ENCODE measurements at places on chromosomes 13 and 19. TPM values are rescaled to one million over a fixed set of nuclear protein-coding genes. Genes with fewer than 3 reads are reported as not detected.
A peak's percentile ranks its signal among the peaks of the same experiment; 100 is the strongest.

- H3K36me3 ChIP-seq, result no peaks in the 10 kb centered on the region
- DNase-seq, result no peak
- no peak overlapping the region for H3K4me3 ChIP-seq
- peaks cover 81% of the 10 kb centered on the region for H3K4me1 ChIP-seq
These were observed 5.6 kb upstream of the KATNAL1 start for GRCh38 chr13:30312904-30313303.

DNA sequence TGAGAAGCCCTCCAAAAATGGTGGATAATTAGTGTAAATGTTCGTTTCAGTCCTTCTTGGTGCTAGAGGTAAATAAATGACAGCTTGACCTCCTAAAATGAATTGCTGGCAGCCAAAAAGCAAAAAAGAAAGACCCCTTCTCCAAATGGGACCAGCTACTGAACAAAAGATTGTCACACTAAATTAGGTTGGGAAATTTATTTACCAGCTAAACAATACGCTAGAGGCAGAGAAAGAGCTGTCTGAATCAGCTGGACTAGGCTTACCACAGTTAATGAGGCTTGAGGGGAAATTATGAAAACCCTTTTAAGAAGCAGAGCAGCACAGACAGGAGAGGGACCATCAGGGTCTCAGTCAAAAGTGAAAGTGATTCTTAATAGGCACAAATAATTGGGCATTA is 498.9 kb downstream of the SUCLA2 start:
- H3K36me3 ChIP-seq, result no peaks in the 10 kb centered on the region
- H3K4me1 ChIP-seq, result no peaks in the 10 kb centered on the region
- no peak overlapping the region for H3K4me3 ChIP-seq

DNA sequence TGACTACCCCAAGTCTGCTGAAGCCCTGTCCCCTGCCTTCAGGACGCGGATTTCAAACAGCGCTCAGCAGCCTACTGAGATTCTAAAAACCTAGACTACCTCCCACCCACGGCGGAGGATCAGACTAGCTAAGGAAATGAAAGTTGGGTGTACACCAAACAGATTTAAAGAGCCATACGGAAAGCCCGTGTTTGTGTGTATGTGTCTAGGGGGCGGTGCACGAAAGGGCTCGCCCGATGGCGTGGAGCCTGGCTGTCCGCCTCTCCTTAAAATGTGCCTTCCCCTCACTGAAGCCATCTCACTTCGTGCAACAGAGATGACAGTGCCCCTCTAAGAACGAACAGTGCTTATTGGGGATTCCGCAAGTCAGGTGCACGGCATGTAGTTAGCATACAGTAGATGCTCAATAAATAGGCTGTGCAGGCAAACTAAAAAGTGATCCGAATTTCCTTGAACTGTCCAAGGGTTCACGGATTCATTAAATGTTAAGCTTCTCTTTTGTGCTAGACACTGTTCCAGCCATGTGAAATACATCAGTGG is 639 bp downstream of the LENG1 start:
- H3K4me3 ChIP-seq, result peak overlapping the region; percentile 79
- peaks cover 44% of the 10 kb centered on the region for H3K36me3 ChIP-seq
- no peak for DNase-seq
- H3K27me3 ChIP-seq, result no peaks in the 10 kb centered on the region
- H3K4me1 ChIP-seq, result peaks cover 42% of the 10 kb centered on the region

DNA sequence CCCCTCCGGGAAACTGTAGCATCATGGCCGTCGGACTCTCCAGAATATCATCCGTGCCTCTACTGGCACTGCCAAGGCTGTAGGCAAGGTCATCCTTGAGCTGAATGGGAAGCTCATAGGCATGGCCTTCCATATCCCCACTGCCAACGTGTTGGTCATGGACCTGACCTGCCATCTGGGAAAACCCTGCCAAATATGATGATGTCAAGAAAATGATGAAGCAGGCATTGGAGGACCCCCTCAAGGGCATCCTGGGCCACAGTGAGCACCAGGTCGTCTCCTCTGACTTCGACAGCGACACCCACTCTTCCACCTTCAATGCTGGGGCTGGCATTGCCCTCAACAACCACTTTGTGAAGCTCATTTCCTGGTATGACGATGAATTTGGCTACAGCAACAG is 41.9 kb upstream of the CALM3 start:
- no peak overlapping the region for H3K27ac ChIP-seq
- no peaks in the 10 kb centered on the region for H3K36me3 ChIP-seq
- DNase-seq, result no peak

GRCh38 chr19:47863514-47863936 is 4.5 kb downstream of the TPRX2 start:
- no peaks in the 10 kb centered on the region for H3K36me3 ChIP-seq
- peak; percentile 82 for DNase-seq
- H3K4me3 ChIP-seq, result no peak overlapping the region
- peaks cover 26% of the 10 kb centered on the region for H3K27me3 ChIP-seq
- no peaks in the 10 kb centered on the region for H3K4me1 ChIP-seq
- no peak overlapping the region for H3K27ac ChIP-seq

GRCh38 chr13:64223016-64223415 is 2807.4 kb upstream of the PCDH20 start:
- no peak overlapping the region for H3K4me3 ChIP-seq
- no peaks in the 10 kb centered on the region for H3K27me3 ChIP-seq
- DNase-seq, result no peak
- H3K4me1 ChIP-seq, result no peaks in the 10 kb centered on the region
- no peak overlapping the region for H3K27ac ChIP-seq

GRCh38 chr19:1211494-1212234 is 6.1 kb downstream of the STK11 start:
- H3K4me3 ChIP-seq, result no peak overlapping the region
- peaks cover 19% of the 10 kb centered on the region for H3K36me3 ChIP-seq
- no peaks in the 10 kb centered on the region for H3K27me3 ChIP-seq
- peaks cover 100% of the 10 kb centered on the region for H3K4me1 ChIP-seq
- H3K27ac ChIP-seq, result no peak overlapping the region

DNA sequence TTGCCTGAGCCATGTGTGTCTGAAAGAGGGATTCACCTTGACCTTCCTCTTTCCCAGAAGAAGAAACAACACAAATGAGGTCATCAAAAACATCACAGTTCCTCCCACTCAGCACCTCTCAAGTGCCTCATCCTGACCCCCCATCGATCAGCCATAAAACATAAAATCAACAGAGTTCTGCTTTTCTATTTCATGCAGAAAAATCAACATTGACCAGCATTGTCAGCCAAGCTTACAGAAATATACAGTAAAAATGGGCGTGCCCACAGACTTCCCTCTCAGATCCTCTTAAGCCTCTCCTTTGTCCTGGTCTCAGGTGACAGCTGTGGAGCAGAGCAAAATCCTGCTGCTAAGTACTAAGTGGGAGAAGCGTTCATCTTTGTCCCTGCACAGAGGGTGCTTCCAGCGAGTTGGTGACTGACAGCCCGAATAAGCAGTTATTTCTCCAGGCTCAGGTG is 213.3 kb downstream of the OLFM4 start:
- peaks cover 69% of the 10 kb centered on the region for H3K27me3 ChIP-seq
- no peak overlapping the region for H3K4me3 ChIP-seq
- no peaks in the 10 kb centered on the region for H3K36me3 ChIP-seq
- DNase-seq, result no peak
- H3K27ac ChIP-seq, result no peak overlapping the region

DNA sequence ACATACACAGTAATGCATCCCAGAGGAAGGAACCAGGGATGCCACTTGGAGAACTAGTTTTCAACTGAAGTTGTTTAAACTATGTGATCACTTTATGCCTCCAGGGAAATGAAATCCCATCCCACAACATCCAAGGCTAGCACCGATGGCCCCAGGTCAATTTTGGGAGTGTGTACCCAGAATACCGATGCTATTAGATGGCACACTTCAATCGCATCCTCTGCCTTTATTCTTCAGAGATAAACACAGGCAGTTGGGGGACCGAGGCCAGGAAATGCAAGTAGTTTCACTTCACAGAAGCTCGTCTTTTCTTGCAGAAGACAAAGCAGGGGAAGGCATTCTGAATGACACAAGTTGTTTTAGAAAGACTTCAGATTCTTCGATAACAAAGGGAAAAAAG is 13.8 kb downstream of the STK24 start:
- H3K27ac ChIP-seq, result peak overlapping the region; percentile 37
- DNase-seq, result no peak
- H3K4me1 ChIP-seq, result peaks cover 97% of the 10 kb centered on the region
- H3K36me3 ChIP-seq, result no peaks in the 10 kb centered on the region

- DNase-seq, result no peak
- H3K36me3 ChIP-seq, result peaks cover 12% of the 10 kb centered on the region
- H3K27ac ChIP-seq, result no peak overlapping the region
- H3K4me3 ChIP-seq, result no peak overlapping the region
- no peaks in the 10 kb centered on the region for H3K27me3 ChIP-seq
These were observed 3.9 kb downstream of the TEX30 start for GRCh38 chr13:102769679-102770078.

DNA sequence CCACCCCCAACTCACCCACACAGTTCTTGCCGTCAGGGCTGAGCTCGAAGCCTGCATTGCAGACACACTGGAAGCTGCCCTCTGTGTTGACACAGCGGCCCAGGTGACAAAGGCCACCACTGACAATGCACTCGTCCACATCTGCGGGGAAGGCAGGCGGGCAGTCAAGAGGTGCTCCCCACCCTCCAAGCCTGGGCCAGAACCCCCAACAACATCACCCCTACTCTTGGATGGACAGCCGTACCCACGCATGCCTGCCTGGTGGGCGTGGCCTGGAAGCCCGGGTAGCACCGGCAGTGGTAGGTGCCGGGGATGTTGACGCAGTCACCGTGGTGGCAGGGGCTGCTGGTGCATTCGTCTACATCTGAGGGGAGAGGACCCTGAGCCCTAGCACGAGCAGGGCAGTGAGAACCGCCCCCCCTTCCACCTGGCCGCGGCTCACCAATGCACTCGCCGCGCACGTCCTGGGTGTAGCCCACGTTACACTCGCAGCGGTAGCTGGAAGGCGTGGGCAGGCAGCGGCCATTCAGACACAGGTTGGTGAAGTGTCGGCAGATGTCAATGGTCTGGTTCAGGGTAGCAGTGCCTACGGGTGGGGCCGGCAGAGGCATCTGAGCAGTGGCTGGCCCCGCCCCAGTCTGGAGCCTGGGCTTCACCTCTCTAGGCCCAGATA is 13.3 kb downstream of the FBN3 start:
- H3K36me3 ChIP-seq, result no peaks in the 10 kb centered on the region
- no peak for DNase-seq
- no peak overlapping the region for H3K27ac ChIP-seq
- H3K27me3 ChIP-seq, result peaks cover 31% of the 10 kb centered on the region

- peak overlapping the region; percentile 42 for H3K27ac ChIP-seq
- no peak overlapping the region for H3K4me3 ChIP-seq
- DNase-seq, result no peak
- peaks cover 6% of the 10 kb centered on the region for H3K27me3 ChIP-seq
- peaks cover 50% of the 10 kb centered on the region for H3K4me1 ChIP-seq
These were observed 4.8 kb downstream of the F2RL3 start for GRCh38 chr19:16893686-16893989.

- no peak for DNase-seq
- H3K27me3 ChIP-seq, result peaks cover 73% of the 10 kb centered on the region
- H3K36me3 ChIP-seq, result no peaks in the 10 kb centered on the region
- H3K4me1 ChIP-seq, result peaks cover 6% of the 10 kb centered on the region
- no peak overlapping the region for H3K27ac ChIP-seq
These were observed 1.6 kb upstream of the CACNG6 start for GRCh38 chr19:53989600-53990533.

- DNase-seq, result no peak
- no peak overlapping the region for H3K27ac ChIP-seq
These were observed 18.6 kb upstream of the TIMM44 start for GRCh38 chr19:7961920-7962626.

DNA sequence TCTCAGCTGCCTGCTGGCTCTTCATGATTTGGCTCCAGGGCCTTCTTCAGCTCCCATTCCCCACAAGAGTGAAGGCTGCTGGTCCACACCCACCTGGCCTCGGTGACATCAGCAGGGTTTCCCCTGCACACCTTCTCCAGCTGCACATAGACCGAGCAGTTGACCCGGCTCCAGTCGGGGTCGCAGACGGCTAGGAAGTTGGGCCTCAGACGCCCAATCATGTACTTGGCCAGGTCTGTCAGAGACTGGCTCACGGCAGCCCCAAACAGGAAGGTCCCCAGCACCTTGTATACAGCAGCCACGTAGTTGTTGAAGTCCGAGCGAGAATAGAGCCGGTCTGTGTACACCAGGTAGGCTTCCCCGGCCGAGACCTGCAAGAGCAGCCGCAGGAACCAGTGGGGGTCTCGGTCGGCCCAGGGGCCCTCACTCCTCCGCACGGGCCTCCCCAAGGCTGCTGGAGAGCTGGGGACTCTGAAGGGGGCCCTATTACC is 3.8 kb downstream of the PLPP2 start:
- no peak overlapping the region for H3K27ac ChIP-seq
- H3K36me3 ChIP-seq, result no peaks in the 10 kb centered on the region
- peaks cover 17% of the 10 kb centered on the region for H3K4me1 ChIP-seq
- H3K27me3 ChIP-seq, result peaks cover 48% of the 10 kb centered on the region
- no peak overlapping the region for H3K4me3 ChIP-seq

DNA sequence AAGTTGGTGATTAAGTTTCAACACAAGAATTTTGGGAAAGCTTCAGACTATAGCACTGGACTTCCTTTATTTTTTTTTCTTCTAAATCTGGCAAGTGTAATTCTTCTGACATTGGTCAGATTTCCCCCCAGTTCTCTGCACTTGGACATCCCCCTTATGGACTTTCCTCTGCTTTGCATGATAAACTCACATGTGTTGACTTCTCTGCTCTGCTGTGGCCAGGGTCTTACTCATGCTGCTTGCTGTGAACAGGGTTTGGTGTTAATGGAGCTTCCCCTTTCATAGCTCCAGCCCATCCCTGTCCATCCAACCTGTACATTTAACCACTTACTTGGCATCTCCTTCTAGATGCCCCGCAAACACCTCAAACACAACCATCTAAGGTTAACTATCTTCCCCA is 70.5 kb upstream of the SPATA13 start:
- no peak for DNase-seq
- peaks cover 45% of the 10 kb centered on the region for H3K4me1 ChIP-seq
- H3K36me3 ChIP-seq, result no peaks in the 10 kb centered on the region
- no peak overlapping the region for H3K27ac ChIP-seq
- H3K4me3 ChIP-seq, result no peak overlapping the region

- H3K36me3 ChIP-seq, result no peaks in the 10 kb centered on the region
- peak overlapping the region; percentile 97 for H3K4me3 ChIP-seq
- H3K27me3 ChIP-seq, result no peaks in the 10 kb centered on the region
These were observed 1.1 kb downstream of the NAXD start for GRCh38 chr13:110616103-110617101.

Gene SHISA7
- not detected for total RNA-seq

Gene ZSCAN4
- total RNA-seq, result not detected

Gene PCP2
- 2.7 TPM for total RNA-seq

Gene F2RL3
- total RNA-seq, result 1.1 TPM

Gene TMEM38A
- 44.6 TPM for total RNA-seq

All from left ventricle myocardium inferior (tissue), 1 donor.